ENCODE measurements at places on chromosomes 5 and 9. TPM values are rescaled to one million over a fixed set of nuclear protein-coding genes. Genes with fewer than 3 reads are reported as not detected.

GRCh38 chr5:74212336-74212735 is 428.2 kb downstream of the ENC1 start:
- DNase-seq, result no peak

- DNase-seq, result no peak
Observed at GRCh38 chr9:72751541-72751940, 201.3 kb downstream of the ALDH1A1 start.

DNA sequence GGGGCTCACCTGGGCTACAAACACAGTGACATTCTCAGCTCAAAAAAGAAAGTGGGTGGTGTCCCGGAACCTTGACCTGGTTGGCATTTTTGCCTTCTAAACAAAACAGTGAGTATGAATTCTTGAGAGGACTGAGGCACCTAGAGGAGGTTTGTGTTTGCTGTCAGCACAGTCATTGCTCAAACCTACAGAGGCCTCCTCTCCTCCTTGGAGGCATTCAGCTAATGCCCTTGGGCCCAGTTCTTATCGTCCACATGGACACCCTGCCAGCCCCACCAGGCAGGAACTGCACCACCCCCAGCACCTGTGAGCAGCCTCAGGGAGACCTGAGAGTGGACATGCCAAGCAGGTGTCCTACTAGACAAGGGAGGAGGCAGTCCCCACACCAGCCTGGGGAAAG is 156.7 kb downstream of the SYK start:
- no peak for DNase-seq

- no peak for DNase-seq
Observed at GRCh38 chr5:113213551-113214425, 221.0 kb downstream of the TSSK1B start.

DNA sequence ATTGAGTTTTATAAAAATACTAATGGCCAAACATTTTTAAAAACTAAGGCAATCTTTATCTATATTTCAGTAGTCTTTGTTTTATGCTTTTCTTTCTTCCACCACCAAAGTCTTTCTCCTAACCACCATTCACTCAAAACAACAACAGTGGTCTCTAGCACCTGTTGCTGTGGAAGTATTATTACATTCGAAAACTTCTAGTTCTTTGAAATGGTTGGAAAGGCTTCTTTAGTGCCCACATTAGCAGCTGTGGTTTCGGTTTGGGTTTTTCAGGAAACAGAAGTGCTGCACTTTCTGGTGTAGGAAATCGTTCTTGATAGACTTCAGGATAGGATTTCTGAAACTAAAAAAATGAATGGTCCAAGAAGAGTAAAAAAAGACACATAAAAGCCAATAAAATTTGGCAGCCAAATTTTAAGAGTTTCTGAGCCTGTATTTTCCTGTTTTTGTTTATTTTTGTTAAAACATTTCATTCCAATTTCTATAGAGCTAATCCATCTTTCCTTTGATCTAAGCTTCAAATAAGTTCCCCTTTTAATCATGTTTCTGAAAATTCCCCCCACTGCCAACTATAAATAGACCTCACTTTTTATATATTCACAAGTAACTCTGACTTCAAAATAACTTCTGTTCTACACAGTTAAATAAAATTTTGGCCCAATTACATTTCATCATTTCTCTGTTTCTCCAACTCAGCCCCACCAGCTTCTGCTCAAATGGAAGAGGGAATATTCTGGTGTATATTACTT is 102.2 kb downstream of the DEPDC1B start:
- no peak for DNase-seq

GRCh38 chr5:115686051-115686737 is 60.4 kb upstream of the TMED7 start:
- no peak for DNase-seq

DNA sequence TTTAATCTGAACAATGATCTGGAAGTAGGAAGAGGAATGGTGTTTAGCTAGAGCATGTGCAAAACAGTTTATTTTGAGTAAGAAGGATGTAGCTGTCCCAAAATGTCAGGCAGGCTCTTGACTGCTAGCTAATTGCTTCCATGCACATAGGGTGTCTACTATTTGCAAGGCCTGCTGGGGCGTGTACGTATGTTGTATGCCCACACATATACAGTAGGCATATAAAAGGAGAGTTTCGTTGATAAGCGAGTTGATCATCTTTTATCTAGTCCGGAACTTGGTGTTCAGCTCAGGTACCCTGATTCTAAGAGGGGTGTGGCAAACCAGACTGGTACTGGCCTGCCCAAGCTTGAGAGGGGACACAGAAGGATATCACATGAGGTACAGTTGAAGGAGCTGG is 177.2 kb downstream of the GOLPH3 start:
- DNase-seq, result no peak

DNA sequence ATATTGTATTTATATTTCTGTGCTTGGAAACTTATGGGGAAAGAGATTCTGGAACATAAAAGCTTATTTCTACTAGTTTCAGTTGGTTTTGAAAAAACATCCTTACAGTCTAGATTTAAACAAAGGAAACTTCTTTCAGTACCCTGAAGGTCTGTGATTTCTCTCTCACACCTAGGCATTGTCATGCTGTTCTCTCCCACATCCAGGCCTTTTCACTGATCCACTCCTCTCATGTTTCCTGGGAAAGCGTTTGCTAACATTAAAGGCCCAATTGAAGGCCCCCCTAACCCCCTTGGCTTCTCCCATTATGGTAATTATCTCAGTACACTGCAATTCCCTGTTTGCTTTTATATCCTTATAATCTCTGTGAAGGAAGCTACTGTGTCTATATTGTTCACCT is 856 bp upstream of the PCDHGA3 start:
- DNase-seq, result no peak

GRCh38 chr5:167759057-167759821 is 532.2 kb upstream of the WWC1 start:
- DNase-seq, result no peak

DNA sequence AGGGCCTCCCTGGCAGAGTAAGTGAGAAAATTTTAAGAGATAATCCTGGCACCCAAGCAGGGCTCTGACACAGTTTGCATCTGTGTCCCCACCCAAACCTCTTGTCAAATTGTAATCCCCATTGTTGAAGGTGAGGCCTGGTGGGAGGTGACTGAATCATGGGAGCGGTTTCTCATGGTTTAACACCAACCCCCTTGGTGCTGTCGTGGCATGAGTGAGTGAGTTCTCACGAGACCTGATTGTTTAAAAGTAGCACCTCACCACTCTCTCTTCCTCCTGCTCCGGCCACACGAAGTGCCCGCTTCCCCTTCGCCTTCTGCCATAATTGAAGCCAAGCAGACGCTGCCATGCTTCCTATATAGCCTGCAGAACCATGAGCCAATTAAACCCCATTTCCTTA is 80.1 kb downstream of the FBXW11 start:
- no peak for DNase-seq

- no peak for DNase-seq
Observed at GRCh38 chr5:1315709-1316587, 21.1 kb upstream of the TERT start.

GRCh38 chr5:83946516-83946915 is 225.9 kb upstream of the HAPLN1 start:
- DNase-seq, result no peak

GRCh38 chr5:35887321-35888100 is 30.8 kb downstream of the IL7R start:
- DNase-seq, result no peak

DNA sequence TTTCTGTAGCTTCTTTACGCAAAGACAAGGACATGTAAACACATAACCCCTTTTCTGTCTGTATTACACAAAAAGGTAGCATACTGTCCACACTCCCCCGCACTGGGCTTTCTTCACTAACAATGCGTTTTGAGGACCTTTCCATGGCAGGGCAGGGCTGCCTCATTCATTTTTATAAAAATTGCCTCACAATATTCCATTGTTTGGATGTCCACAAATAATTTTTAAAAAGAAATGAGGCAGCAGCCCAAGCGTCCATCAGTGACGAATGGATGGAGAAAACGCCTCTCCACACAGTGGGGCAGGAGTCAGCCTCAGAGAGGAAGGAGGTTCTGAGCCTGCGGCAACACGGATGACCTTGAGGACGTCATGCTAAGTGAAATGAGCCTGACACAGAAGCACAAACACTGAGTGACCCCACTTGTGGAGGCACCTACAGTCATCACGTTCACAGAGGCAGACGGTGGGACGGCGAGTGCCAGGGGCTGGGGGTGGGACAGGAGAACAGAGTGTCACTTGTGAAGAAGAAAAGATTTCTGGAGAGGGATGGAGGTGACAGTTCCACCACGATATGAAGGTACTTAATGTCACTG is 67.8 kb downstream of the RASGEF1C start:
- DNase-seq, result no peak

PTGS1 gene
- 0.16 TPM for total RNA-seq

TLX3 gene
- 0.52 TPM for total RNA-seq

KCNV2 gene
- not detected for total RNA-seq

PDZD2 gene
- total RNA-seq, result 0.65 TPM

PKD2L2 gene
- not detected for total RNA-seq

MARVELD2 gene
- total RNA-seq, result 0.36 TPM

EXOSC2 gene
- total RNA-seq, result 103 TPM

PCDHB14 gene
- total RNA-seq, result 5.5 TPM

CDH9 gene
- total RNA-seq, result 0.14 TPM

CTSV gene
- 7.2 TPM for total RNA-seq

Data from neural crest cell (in vitro differentiated cells).